Activated CD4-positive, alpha-beta T cell treated with anti-CD3 and anti-CD28 coated beads for 24 hours (primary cell): ENCODE measurements at places on chromosomes 2 and 18.

DNA sequence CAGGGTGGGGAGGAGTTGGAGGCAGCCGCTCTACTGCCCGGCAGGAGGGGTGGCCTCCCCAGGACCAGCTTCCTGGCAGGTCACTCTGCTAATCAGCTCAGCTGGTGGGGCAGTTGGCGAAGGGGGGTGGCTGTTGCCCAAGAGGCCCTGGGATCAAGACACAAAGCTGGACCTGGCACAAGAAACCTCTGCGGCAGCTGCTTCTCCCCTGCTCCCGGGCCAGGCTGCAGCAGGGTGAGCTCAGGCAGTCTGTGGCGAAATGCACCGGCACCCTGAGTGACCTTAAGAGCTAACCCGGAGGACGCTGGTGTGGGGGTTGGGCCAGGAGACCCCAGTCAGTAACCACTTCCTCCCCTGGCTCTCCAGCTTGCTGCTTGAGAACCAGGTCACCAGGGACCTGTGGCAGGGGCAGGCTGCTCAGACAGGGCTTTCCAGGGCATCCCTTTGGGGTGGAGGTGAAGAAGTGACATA, 31.1 kb downstream of the TOGARAM2 start:
- DNase-seq, result no peak

- no peak for DNase-seq
Observed at GRCh38 chr18:49177071-49177470, 226.3 kb upstream of the SMAD7 start.

- no peak for DNase-seq
Observed at GRCh38 chr18:394987-395362, 105.5 kb downstream of the COLEC12 start.

DNA sequence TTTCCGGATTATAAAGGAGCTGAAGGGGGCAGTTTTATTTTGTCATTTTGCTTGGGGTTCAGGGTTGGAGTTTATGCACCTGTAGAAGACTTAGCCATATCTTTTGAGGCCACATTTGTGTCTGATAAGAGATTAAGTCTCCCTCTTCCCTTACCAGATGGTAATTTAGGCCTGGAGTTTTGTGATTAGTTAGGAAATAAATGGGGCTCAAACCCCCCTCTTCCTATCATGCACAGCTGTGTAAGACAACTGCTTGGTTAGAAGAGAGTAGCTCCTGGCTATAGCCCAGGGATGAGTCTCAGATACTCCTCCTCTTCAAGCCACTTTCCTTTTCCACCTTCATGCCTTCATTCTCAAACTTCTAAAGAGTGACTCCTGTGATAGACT, 802 bp upstream of the SAP130 start:
- DNase-seq, result no peak

DNA sequence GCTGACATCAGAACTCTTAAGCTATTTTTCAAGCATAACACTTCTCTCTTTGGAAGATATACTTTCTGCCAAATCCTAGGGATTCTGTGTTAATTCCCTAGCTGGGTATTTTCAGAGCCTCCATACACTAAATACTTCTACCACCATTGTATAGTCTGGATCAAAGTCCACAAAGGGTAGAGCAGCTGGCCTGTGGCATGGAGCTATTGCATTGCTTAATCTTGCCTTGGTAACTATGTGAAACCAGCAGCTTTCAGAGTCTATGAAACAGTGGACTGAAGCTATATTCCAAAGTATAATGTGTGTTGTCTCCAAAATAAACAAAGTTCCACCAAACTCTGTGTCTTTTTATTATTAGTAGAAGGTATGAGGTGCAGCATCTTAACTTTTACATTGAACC, 296.9 kb upstream of the CDH19 start:
- no peak for DNase-seq

DNA sequence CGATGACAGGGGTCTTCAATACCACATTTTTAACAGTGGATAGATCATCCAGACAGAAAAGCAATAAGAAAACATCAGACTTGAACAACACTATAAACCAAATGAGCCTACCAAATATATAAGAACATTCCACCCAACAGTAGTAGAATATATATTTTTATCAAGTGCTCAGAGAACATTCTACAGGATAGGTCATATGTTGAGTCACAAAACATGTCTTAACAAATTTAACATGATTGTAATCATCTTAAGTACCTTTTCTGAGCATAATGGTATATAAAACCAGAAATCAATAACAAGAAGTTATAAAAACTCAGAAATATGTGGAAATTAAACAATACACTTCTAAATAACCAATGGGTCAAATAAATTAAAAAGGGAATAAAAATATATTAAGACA, 194.0 kb upstream of the CYP26B1 start:
- no peak for DNase-seq

GRCh38 chr18:79680100-79680879, 687 bp downstream of the CTDP1 start:
- DNase-seq, result no peak

DNA sequence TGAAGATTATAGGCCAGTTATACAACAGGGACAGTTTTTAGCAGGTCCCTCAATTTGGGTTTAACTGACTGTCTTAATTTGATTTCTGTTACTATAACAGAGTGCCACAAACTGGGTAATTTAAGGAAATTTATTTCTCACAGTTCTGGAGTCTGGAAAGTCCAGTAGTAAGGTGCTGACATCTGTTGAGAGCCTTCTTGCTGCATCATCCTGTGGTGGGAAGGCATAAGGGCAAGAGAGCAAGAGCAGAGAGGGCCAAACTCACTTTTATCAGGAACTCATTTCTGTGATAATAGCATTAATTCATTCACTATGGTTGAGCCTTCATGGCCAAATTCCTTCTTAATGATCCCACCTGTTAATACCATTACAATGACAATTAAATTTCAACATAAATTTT, 36.5 kb downstream of the DIS3L2 start:
- no peak for DNase-seq

- no peak for DNase-seq
Observed at GRCh38 chr2:45919160-45919650, 267.7 kb downstream of the PRKCE start.

DNA sequence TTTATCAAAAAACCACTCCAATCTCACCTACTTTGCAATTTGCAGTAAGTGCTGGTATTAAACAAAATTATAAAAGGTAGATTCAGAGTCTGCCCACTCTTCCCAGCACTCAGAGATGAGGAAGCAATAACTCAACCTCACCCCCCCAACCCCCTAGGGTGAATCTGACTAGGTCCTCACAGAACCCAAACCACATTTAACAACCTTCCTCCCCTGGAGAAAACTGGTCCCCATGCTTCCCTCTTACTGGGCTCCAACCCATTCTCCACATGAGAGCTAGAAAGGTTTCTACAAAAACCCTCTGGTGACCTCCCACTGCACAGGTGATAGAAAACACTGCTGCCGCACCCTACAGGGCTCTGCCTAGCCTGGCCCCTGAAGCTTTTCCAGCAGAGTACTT, 40.5 kb upstream of the BMP10 start:
- DNase-seq, result no peak

GRCh38 chr2:33047939-33048338, 101.2 kb downstream of the LTBP1 start:
- DNase-seq, result no peak

- no peak for DNase-seq
Observed at GRCh38 chr2:70460333-70460732, 93.3 kb downstream of the TGFA start.

DNA sequence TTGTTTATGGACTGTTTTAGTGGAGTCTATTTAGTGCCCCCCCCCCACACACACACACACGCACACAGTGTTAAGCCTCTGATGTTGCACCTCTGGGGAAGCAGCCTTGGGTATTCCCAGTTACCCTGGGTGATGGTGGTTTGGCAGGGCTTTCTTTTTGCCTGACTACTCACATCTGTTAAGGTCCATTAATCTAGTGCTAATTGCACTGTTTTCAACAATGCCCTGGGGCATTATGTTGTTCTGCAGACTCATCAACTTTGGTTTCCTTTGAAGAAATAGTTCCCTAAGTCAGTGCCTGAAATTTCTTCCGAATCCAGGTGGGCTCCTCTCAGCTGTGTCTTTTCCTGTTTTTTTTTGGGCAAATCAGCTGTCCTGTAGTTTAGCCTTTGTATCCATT, 34.7 kb downstream of the SPOPL start:
- no peak for DNase-seq

DNA sequence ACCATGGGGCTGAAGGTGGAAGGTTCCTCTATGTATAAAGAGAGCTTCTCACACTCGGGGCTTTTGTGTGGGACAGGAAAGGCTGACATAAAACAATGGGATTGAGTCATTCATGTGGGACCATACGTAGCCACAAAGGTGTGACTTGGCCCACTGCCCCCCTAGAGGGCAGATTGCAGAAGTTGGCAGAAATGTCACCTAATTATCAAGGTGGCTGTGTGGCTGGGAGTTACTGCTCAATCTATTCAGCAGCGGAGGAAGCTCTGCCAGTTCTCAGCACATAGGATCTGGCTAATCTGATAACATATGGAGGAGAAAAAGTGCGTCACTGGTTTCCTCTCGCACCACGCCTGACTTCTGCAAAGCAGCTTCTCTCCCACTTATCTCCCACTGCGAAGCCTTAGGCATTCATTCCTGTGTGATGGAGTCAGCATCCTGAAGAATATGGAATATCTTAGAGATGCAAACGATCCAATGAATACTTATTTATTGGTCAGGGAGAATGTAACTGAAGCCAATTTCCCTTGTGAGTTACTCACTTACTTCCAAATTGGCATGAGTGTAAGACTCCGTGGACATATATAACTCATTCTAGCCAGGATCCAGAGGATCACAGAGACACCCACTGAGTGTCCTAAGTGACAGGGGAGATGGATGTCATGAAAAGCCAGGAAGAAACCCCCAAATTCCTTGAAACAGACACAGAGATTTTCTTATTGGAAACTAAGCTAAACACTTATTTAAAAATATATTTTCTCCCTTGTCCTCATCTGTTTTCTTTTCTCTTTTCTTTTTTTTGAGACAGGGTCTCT, 344.8 kb downstream of the TGIF1 start:
- no peak for DNase-seq

GRCh38 chr2:65349863-65350262, 82.5 kb downstream of the SPRED2 start:
- no peak for DNase-seq

DNA sequence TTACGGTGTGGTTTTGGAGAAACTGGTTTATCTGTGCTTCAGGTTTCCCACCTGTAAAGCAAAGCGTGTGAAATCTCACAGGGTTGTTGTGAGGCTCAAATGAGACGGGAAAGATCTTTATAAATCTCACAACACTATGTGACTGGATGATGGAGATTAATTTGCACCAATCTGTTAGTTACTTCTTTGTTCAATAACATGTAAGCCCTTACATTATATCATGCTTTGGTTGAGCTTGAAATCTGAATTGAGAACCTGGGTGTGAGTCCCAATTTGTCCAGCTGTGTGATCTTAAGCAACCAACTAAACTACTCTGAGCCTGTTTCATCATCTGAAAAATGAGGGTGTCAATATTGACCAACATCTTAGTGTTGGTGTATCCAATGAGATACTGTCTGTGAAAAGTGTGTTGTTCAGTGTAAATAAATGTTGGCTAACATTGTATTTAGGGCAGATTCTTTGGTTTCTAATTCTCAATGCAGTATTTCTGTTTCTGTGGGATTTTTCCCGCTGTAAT, 741 bp upstream of the GCKR start:
- DNase-seq, result no peak

DNA sequence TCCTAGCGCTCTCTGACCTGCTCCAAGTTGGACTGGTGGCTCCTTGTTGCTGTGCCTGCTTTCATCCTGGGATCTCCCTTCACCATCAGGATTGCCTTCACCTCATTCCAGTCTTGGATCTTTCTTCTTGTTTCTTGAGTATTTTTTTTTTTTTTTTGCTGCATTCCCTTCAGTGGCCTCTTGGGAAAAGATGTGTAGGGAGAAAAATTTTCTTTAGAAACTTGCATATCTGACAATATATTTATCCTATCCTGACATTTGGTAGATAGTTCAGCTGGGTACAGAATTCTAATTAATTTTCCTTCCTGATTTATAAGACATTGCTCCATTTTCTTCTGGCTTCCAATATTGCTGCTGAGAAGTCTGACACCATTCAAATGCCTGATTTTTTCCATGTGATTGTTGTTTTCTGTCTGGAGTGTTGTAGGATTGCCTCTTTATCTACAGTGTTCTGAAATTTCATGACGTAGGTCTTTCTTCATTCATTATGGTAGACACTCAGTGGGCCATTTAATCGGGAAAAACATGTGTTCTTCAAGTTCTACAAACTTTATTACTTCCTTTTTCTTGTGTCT, 23.0 kb upstream of the IL1A start:
- DNase-seq, result no peak

DNA sequence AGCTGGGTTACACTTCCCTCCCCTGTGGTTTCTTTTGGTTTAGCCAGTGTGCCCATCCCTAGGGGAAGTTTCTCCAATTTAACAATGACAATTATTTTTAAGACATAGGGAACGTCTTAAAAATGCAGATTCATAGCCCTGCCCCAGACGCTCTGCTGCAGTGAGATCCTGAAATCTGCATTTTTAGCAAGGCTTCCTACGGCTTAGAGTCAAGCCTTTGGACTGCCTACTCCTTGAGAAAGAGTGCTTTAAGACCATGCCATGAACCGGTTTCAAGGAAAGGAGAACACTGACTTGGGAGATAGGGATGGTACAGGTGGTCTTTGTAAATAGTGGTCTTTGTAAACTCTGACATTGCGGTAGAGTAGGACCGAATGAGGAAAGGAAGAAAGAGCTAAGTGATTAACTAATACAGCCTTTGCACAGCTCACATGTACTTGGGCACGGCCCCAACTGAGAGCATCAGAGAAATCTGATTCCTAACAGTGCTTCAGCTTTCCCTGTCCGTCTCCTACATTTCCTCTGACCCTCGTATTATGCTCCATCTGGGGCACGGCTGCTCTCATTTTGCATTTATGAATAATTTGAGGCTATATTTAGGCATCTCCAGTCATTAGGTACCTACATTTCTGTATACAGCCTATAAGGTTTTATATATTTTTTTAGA, 217.6 kb upstream of the TANK start:
- no peak for DNase-seq
